ENCODE measurements at places on chromosomes 12 and 14.

DNA sequence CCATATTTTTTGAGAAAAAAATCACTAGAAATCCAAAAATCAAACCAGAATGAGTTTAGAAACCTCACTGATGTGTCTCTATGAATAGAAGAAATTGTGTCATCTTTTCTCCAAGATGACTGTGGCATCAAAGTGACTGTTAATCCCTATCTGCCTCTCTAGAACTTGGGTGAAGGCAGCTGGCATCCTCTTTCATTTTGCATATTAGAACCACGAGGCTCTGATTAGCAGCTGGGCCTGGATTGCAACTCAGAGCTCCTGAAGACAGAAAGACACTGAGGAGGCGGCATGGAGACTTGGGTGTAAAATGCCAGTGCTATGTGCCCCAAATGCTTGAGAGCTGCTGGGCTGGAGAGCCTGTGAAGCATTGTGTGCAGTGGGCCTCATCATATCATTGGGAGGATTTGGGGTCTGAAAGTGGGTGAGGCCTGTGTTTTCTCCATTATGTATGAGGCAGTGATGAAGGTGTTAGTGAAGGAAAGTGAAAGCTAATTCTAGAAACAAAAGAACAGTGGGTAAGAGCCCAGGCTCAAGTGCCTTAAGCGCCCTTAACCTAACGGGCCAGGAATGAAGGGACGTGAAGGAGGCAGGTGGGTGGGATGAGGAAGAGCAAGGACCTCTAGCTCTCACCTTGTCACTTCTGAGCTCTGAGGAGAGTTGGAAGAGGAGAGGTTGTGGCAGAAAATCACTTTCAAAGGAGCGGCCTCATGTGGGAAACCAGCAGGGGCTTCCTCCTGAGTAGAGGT, 26.2 kb downstream of the NKX2-8 start:
- no peak for DNase-seq

GRCh38 chr12:33484161-33484560, 44.5 kb upstream of the SYT10 start:
- no peak for DNase-seq

DNA sequence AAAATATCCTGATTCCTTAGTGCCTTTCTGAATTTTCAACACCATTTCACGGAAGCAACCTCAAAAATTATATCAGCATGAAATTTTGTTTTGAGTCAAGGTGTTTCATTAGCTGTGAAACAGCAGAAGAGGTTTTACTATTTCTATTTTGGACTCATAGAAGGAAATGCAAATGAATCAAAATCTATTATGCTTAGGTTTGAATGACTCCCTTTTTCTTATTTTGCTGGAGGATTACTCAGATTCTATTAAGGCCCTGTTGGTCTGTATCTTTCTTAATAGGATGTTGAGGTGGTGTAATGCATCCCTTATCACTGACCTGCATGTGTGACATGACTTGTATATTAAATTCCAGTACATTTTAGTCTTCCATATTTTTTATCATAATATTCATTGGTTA, 165.8 kb downstream of the TMTC2 start:
- no peak for DNase-seq

DNA sequence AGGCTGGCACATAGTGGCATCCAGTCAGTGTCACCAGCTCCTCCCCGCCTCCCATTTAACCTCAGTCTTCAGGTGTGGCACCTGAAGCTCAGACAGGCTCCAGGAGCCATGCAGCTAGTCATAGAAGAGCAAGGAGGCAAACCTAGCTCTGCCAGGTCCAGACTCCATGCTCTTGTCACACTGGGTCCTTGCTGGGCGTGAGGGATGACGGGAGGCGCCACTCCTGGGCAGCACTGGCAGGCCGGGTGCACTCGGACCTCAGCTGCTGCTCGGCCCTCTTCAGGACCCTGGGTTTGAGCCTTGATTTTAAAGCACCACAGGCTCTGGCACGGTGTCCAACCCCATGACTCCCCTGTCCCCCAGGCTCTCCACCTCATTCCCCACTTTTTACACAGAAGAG, 24.1 kb downstream of the ITPK1 start:
- no peak for DNase-seq

GRCh38 chr12:101592448-101592847, 2.3 kb upstream of the MYBPC1 start:
- DNase-seq = no peak

- no peak for DNase-seq
Observed at GRCh38 chr12:33006106-33006505, 109.5 kb upstream of the PKP2 start.

Measured in NCI-H1436 (cell line).